HEK293T (cell line): ENCODE measurements at places on chromosomes 3 and 15.
A peak's percentile ranks its signal among the peaks of the same experiment; 100 is the strongest.

GRCh38 chr3:156299569-156299968 lies 179.2 kb downstream of the KCNAB1 start:
- DNase-seq = no peak

DNA sequence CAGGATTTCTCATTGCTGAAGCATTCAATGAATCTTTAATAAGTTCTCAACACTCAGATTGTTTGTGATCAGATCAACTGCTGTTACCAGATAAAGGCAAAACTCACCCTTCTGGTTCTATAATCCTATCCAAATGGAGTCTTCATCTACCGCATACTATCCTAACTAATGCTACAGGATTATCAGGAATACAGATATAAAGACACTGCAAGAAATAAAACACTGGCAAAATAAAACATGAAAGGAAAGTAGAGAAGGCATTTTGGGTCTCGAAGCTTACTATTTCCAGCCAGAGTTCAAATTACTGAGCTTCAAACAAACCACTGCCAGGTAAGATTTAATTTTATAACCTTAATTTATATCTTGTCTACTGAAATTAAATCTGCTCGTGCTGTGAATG lies 524 bp downstream of the CHRM5 start:
- DNase-seq = no peak

GRCh38 chr3:169110633-169111032 lies 552.9 kb downstream of the MECOM start:
- no peak for DNase-seq

DNA sequence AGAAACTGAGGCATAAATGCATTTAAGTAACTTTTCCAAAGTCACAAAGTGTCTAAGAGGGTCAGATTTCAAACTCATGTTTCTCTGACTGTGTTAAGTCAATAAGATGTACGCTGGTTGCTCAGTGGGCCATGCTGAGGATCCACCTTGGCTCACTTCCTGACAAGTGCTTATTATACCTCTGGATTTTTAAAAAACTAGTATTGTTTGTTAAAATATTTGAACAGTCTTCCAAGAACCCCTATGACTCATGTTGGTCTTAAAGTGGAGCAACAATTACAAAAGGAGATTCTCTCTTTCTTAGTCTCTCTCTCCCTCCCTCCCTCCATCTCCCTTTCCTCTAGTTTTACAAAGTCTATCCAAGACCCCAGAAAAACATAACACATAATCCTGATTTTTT lies 1050.2 kb downstream of the AGBL1 start:
- DNase-seq = no peak

DNA sequence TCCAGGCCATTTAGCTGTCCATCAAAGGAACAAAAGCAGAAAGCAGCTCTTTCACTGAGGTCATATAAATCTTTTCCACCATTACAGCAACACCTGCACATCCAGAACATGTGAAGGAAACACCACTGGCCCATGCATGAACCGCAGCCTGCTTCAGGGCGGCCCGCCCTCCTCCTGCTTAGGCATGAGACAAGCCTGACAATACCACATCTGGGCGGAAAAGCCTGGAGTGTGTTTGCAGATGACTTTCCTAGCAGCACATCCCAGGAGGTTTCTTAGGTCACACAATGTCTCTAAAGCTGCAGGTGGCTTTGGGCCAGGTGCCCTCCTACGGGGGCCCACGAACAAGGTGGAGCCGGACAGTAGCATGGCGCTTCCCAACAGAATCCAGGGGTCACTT lies 19.6 kb downstream of the CYFIP1 start:
- DNase-seq = no peak

- DNase-seq = no peak
These were observed 30.5 kb downstream of the CACNA2D2 start for GRCh38 chr3:50472958-50473357.

GRCh38 chr3:29239376-29239775 lies 41.5 kb upstream of the RBMS3 start:
- DNase-seq = no peak

- DNase-seq = no peak
These were observed 77.4 kb downstream of the ANXA2 start for GRCh38 chr15:60320365-60320764.

GRCh38 chr15:52651114-52651513 lies 28.1 kb downstream of the ATOSA start:
- DNase-seq = no peak

DNA sequence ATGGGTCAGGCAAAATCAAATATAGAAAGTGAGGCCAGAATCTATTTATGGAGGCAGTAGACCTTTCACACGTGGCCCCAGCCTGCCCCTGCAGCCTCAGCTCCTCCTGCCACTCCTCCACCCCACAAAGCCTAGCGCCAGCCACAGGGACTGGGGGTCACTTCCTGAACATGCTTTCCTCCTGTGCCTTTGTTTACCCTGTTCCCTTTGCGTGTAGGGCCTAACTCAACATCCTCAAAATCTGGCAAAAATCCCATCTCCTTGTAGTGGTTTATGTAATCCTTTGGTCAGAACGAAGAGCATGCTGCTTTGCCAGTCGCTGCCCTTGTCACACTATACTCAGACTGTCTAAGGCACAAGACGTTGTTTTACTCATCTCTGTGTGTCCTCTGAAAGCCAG lies 39.6 kb downstream of the KBTBD12 start:
- DNase-seq = no peak

DNA sequence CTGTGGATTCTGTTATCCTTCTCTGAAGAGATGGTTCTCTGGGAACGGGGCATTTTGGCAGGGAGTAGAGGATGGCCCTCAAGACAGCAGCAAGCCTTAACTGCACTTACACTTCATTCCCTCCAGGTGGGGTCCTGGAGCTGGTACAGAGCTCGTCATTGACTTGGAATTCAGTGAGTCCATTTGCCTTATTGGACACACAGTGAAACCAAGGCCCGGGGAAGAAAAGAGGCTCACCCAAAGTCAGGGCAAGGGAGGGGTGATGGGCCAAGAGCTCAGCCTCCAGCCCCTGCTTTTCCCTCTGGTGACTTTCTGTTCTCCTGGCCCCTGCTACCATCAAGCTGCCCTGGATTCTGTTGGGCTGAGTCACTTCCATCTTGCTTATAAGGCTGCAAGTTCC lies 125.6 kb downstream of the ETFA start:
- peak; percentile 79 for DNase-seq

DNA sequence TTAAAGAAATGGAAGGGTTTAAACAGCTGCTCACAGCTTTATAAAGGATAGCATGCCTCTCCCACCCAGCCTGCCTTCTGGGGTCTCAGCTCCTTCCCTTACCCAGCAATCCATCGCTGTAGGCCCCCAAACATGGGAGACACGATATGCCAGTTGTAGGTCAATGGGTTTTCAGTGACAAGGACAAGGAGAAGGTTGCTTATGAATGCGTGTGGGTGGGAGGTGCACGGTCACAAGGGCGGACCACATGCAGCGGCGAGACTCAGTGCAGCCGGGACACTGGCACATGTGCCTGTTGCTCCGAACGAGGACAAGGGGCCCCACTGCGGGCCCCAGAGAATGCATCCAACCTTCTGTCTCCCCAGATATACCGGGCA lies 67.0 kb downstream of the MGLL start:
- no peak for DNase-seq

DNA sequence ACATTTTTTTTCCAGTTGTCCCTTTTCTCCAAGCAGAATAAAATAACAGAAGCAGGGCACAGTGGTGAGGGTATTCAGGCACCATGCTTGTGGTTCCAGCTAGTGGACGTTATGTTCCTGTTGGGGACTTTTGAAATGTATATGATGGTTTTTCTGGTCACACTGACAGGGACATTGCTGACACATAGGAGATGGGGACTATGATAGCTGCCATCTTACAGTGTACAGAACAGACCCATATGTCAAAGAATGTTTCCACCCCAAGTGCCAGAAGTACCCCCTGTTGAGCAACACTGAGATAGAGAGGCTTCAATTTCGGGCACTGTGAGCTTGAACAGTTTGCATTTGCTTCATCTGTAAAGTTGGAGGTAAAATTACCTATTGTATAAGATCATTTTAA lies 38.6 kb downstream of the MCTP2 start:
- DNase-seq = no peak

DNA sequence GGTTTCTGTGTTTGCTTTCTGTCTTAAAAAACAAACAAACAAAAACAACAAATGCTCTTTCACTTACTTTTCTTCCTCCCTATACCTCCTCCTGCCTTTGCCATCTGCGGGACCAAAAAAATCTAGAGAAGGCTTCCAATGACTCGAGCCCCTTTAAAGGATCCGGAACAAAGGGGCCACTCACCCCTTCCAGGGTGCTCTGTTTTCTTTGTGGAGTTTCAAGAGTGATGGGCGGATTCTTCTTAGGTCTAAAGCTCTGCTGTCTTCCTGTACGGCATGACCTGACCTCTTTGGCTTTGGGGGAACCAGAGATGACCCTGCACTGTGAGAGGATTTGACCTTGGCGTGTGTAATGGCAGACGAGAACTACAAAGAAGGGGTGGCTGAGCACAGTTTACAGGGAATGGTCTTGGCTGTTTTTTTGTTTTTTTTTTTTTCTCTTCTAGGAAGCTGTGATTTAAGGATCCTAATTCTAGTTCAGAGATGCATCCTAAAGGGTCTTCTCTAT lies 2.2 kb upstream of the MUC20 start:
- no peak for DNase-seq

DNA sequence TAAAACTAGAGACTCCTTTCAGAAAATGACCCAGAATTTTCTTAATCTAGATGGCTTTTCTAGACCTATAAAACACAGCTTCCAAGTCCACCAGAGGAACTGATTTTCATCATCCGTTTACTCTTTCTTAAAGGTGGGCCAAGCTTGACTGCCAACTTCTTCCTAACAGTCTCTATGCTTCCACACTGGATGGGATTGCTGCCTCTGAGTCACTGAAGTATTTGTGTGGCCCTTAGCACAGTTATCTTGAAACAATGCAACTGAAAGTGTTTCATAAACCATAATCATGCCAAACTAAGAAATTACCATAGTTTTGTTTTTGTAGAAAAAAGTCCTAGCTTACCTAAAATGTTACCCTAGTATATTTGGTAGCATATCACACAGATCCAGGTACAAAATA lies 985.7 kb downstream of the TUSC7 start:
- no peak for DNase-seq

DNA sequence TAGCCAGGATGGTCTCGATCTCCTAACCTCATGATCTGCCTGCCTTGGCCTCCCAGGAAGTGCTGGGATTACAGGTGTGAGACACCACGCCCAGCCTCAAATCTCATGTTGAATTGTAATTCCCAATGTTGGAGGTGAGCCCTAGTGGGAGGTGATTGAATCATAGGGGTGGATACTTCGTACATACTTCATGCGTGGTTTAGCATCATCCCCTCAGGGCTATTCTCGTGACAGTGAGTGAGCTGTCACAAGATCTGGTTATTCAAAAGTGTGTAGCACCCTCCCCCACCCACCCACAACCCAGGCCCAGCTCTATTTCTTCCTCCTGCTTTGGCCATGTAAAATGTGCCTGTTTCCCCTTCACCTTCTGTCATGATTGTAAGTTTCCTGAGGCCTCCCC lies 236.9 kb upstream of the IL12A start:
- no peak for DNase-seq

- DNase-seq = no peak
These were observed 39.9 kb upstream of the MB21D2 start for GRCh38 chr3:192957441-192958021.

DNA sequence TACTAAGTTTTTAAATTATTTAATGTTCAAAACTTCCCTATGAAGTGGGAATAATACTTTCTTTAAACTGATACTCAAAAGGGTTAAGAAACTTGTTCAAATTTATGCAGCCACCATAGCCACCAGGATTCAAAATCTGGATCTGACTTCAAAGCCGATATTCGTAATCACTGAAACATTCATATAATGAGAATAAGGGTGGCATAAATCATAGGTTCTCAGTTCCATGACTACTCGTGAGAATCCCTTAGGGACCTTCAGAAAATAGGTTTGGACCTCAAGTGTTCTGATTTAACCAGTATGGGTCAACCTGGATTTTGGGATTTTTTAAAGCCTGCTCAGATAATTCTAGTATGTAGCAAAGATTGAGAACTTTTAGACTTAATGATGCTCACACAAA lies 160.6 kb downstream of the RBMS3 start:
- DNase-seq = no peak

- no peak for DNase-seq
These were observed 89.0 kb downstream of the PPCDC start for GRCh38 chr15:75112278-75112847.

DNA sequence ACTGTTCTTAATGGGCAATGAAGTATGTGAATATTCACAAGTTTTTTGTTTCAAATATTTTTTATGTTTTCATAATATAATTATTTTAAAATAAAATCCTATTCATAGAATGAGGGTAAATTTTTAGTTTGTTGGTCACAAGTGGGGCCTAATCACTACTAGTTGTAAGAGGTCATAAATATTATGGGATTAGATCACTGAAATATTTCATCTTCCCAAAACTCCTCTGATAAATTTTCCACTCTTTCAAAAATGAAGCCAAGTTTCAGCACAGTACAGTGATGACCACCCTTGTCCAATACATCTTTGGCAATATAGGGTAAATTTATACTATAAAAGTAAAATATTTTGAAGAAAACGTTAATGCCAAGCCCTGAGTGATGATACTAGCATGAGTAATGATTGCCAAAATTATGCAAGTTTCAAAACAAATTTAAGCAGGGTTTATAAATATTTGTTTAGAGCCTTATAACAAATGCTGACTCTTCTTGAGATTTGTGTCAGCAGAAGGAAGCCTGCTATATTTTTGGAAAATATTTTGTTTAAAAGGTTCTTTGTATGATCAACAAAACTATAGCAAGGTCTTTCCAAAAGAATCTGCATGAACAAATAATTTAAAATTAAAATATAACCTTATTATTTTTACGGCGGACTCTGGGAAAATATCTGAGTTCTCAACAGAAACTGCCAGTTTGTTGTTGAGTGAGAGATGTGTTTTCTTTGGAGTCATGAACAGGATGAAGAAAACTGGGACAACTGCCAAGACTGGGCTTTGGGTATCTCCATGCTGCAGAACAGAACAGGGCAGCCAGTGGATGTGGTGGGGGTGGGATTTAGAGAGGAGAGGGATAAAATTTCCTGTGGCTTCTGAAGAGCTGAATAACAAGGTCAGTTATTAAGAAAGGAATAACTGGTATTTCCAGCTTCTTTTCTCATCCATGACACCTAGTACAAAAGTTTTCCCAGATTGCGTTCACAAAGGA lies 17.9 kb upstream of the TM4SF1 start:
- DNase-seq = no peak

DNA sequence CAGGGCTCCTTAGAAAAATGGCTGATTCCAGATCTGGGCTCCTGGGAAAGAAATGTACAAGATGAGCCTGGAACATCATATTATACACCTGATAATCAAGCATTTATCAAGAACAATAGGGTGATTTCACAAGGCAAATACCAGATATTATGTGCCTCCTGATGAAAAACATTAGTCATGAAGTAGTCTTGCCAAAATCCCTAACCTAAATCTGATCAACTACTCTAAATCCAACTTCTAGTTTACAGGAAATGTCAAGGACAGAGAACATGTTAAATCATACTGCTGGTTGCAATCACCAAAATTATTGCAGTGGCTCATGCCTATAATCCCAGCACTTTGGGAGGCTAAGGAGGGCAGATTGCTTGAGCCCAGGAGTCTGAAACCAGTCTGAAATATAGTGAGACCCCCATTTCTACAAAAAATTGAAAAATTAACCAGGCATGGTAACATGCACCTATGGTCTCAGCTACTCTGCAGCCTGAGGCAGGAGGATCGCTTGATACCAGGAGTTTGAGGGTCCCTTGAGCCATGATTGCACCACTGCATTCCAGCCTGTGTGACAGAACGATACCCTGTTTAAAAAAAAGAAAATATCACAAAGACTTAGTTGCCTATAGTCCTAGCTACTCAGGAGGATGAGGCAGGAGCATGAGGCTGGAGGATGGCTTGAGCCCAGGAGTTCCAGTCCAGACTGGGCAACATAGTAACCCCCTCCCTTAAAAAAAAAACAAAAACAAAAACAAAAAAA lies 34.9 kb upstream of the ATP13A3 start:
- DNase-seq = no peak

GRCh38 chr3:100210772-100211135 lies 50.0 kb upstream of the TBC1D23 start:
- no peak for DNase-seq
